Stimulated activated naive CD8-positive, alpha-beta T cell treated with anti-CD3 and anti-CD28 coated beads, Interleukin-15, Interleukin-2, amounts not matched to agents 100 U/mL and 50 U/mL, for 24 hours (primary cell): ENCODE measurements at places on chromosomes 2 and 18.

DNA sequence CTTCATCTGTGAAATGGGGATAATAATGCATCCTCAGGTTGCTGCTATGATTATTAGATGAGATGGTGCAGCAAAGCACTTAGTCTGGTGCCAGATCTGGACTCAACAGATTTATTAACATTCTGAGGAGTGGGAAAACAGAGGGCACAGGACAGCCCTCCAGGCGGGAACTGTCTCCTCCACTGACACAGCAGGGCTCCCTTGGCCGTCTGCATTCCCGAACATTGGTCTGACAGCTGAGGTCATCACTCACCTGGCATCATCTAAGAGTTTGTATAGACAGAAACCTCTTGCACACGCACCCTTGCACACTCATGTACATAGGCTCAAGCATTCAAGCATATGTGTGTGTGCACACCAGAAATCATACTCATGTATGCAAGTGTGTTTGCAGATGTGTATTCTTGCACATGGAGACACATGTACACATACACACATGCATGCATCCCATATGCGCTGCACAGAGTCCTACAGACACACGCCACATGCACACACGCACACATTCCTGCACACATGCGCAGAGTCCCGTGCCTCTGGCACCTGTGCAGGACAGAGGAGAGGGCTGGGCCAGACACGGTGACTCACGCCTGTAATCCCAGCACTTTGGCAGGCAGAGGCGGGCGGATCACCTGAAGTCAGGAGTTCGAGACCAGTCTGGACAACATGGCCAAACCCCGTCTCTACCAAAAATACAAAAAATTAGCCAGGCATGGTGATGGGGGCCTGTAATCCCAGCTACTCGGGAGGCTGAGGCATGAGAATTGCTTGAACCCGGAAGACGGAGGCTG lies 173.3 kb upstream of the GLI2 start:
- no peak for DNase-seq

DNA sequence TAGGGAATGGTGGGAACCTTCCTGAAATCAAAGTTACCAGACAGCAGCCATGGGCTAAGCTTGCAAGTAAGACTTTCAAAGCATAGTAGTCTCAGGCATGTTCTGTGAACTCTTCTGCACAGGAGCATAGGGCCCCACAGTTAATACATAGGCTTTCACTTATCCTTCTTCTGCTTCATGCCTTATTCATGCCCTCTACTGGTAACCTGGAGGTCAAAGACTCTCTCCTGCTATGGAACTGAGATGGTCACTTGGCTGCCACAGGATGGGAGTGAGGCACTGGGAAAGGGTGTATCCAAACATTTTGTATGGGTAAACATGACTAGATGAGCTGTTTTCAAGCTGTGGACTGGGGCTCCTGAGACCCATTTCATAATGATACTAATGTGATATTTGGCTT lies 49.1 kb upstream of the ZNF638 start:
- DNase-seq, result no peak

DNA sequence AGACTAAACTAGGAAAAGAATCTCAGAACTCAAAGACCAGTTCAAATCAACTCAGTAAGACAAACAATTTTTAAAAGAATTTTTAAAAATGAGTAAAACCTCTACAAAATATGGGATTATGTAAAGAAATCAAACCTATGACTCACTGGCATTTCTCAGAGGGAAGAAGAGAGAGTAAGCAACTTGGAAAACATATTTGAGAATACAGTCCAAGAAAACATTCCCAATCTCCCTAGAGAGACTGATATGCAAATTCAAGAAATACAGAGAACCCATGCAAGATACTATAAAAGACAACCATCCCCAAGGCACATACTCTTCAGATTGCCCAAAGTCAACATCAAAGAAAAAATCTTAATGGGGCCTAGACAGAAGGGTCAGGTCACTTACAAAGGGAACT lies 162.7 kb downstream of the WDPCP start:
- DNase-seq, result no peak

DNA sequence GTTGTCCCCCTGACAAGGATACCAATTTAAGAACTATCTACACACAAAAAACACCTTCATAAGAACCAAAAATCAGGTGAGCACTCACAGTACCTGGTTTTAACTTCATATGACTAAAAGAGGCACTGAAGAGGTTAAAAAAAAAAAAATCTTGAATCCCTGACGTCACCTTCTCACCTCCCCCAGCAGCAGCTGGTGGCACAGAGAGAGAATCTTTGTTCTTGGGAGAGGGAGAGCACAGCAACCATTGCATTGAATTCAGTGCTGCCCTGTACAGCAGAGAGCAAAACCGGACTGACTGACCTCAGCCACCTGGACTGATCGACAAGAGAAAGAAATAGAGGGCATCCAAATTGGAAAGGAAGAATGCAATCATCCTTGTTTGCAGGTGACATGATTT lies 566.0 kb downstream of the TMX3 start:
- no peak for DNase-seq

DNA sequence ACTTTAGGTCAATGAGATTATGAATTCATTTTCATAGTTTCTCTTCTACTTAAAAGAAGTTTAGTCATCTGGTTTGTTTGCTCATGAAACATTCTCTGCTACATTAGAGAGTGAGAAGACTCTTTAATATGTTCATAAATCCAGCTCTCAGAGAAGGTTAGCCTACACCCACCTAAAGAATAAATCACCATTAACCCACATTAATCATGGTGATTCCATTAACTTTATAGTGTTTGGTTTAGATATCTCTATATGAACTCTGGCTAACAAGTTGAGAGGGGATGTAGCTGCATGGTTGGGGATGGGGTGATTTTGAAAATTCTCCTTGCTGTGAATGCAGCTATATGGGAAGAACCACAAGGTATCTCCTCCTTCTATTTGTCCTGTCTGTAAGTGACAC lies 10.7 kb downstream of the TFPI start:
- DNase-seq, result no peak

- DNase-seq, result no peak
Observed at GRCh38 chr2:75324141-75324540, 124.8 kb upstream of the TACR1 start.
